ENCODE measurements at places on chromosomes 7 and 10. TPM values are rescaled to one million over a fixed set of nuclear protein-coding genes. Genes with fewer than 3 reads are reported as not detected.

The NME8 gene
- total RNA-seq, result not detected

The KLF14 gene
- not detected for total RNA-seq

The LRRC4 gene
- 0.46 TPM for total RNA-seq

The THSD7A gene
- 0.55 TPM for total RNA-seq

The CPN1 gene
- not detected for total RNA-seq

The LEP gene
- 0.09 TPM for total RNA-seq

The PRSS37 gene
- not detected for total RNA-seq

The LIPJ gene
- under 0.01 TPM for total RNA-seq

The GPR26 gene
- total RNA-seq, result not detected

The AZGP1 gene
- 0.09 TPM for total RNA-seq

The ATOH7 gene
- not detected for total RNA-seq

The SPDYE2B gene
- not detected for total RNA-seq

The HDAC9 gene
- total RNA-seq, result 2.6 TPM

The HUS1 gene
- 10.7 TPM for total RNA-seq

The GIMAP5 gene
- 0.14 TPM for total RNA-seq

The SLC13A4 gene
- total RNA-seq, result not detected

The SORCS1 gene
- 0.14 TPM for total RNA-seq

The SPDYE8 gene
- total RNA-seq, result not detected

The CDNF gene
- total RNA-seq, result 1.1 TPM

The DCLRE1C gene
- 7.9 TPM for total RNA-seq

The SLC26A4 gene
- total RNA-seq, result 0.65 TPM

The MAT1A gene
- total RNA-seq, result not detected

The RPEL1 gene
- total RNA-seq, result under 0.01 TPM

The ANKRD30A gene
- not detected for total RNA-seq

The ACHE gene
- total RNA-seq, result not detected

The ACTL6B gene
- not detected for total RNA-seq

The VSTM2A gene
- total RNA-seq, result not detected

The TMEM213 gene
- not detected for total RNA-seq

The A1CF gene
- total RNA-seq, result not detected

The CYP2C9 gene
- not detected for total RNA-seq

The BUB3 gene
- 112 TPM for total RNA-seq

The GRID1 gene
- total RNA-seq, result 0.09 TPM

The NPY gene
- not detected for total RNA-seq

The CACUL1 gene
- total RNA-seq, result 15.4 TPM

The TBXAS1 gene
- total RNA-seq, result 0.92 TPM

The LOXL4 gene
- 32.9 TPM for total RNA-seq

The OPN1SW gene
- not detected for total RNA-seq

The EPHB6 gene
- total RNA-seq, result 2.6 TPM

The ADIRF gene
- 110 TPM for total RNA-seq

The FAM25A gene
- total RNA-seq, result not detected

The ADCY1 gene
- 0.28 TPM for total RNA-seq

The ETV1 gene
- total RNA-seq, result 9.2 TPM
